Pulmonary artery endothelial cell (primary cell): ENCODE measurements at places on chromosomes 12 and 14. TPM values are rescaled to one million over a fixed set of nuclear protein-coding genes. Genes with fewer than 3 reads are reported as not detected.

The MORN3 gene
- 0.63 and 1.6 TPM in 2 replicates for total RNA-seq

The SPX gene
- total RNA-seq, result 0.07 TPM in 1 of 2 replicates, not detected in the other

The SLC6A13 gene
- total RNA-seq, result not detected in 2 replicates

The TAS2R31 gene
- total RNA-seq, result 2.6 and 3.2 TPM in 2 replicates

The CACNA1C gene
- not detected in 2 replicates for total RNA-seq
